Lower leg skin (tissue), 4 donors: ENCODE measurements at places on chromosomes 5 and 9. TPM values are rescaled to one million over a fixed set of nuclear protein-coding genes. Genes with fewer than 3 reads are reported as not detected.

Gene GRXCR2
- 0.46 TPM for total RNA-seq

Gene SNCAIP
- 0.88 TPM for total RNA-seq

Gene TAF11L5
- total RNA-seq = not detected

Gene MOB3B
- 8.2 TPM for total RNA-seq

Gene GZMA
- total RNA-seq = not detected

Gene ZNF366
- 0.51 TPM for total RNA-seq

Gene CDO1
- 17.9 TPM for total RNA-seq

Gene COL27A1
- total RNA-seq = 14.5 TPM

Gene DAB2
- total RNA-seq = 25.7 TPM

Gene C6
- 3.6 TPM for total RNA-seq

Gene CARTPT
- not detected for total RNA-seq

Gene POU5F2
- 0.84 TPM for total RNA-seq

Gene C9orf50
- total RNA-seq = not detected

DNA sequence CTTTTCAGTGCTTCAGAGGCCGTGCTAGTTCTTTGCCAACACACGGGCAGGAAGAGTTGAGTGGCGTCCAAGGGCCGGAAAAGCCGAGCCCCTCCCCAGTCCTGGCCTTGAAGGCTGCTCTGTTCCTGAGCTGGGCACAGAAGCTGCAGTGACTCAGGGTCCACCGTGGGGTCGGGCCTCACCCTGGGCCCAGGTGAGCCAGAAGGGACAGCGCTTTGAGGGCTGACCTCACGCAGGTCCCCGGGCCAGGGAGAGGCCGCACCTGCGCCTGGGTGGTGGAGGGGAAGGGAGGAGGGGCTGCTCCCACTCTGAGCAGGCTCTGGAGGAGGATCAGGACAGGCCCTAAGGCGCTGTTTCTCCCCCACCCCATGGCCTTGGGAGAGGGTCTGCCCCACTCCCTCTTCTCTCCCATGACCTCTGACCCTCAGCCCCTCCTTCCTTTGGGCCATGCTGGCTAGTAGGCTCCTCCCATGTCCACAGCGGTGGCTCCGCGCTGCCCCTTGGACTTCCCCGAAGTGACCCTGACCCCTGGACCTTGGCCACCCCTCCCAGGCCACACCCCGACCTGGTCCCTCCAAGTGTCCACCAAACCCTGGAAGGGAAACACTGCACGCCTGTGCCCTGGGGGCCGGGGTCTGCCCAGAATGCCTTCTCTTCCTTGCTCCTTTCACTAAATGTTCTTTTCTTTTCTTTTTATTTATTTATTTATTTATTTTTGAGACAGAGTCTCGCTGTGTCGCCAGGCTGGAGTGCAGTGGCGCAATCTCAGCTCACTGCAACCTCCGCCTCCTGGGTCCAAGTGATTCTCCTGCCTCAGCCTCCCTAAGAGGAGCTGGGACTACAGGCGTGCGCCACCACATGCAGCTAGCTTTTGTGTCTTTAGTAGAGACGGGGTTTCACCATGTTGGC lies 19.7 kb upstream of the SLC6A19 start:
- DNase-seq = no peak

DNA sequence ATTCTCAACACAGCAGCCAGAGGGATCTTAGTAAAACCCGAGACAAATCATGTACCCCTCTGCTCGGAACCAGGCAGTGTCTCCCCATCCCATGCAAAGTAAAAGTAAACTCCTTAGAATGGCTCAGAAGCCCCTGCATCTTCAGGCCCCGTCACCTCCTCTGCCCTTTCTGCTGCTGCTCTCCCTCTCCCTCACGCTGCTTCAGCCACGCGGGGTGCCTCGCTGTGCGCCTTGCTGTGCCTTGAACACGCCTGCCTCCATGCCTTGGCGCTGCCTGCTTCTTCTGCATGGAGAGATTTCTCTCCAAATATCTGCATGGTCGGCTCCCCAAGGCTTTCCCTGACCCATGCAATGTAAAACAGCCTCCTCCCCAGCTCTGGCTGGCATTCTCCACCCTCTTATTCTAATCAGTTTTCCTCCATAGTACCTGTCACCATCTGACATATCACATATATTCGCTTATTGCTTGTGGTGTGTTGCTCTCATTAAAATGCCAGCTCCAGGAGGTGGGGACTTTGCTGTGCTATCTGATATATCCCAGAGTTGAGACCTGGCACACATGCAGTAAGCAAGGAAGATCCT lies 8.0 kb downstream of the GPRIN1 start:
- no peak for DNase-seq

DNA sequence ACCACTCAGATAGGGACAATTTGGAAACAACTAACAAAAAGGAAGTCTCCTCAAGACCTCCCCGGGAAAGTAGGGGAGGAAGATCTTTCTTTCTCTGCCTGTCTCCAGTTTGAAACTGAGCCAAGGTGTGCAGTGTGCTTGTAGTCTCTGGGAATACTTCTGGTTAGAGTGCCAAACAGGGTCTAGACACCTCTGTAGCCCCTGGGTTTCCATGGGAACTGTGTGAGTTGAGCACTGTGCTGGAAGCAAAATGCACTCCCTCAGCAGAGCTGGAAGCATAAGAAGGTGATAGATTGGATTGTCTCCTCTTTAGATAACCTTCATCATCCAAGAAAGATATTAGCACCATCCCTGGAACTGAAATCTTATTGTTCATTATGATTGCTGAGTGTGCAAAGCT lies 129.2 kb upstream of the TNPO1 start:
- DNase-seq = no peak

- no peak for DNase-seq
Observed at GRCh38 chr5:131536211-131536826, 98.7 kb downstream of the RAPGEF6 start.

DNA sequence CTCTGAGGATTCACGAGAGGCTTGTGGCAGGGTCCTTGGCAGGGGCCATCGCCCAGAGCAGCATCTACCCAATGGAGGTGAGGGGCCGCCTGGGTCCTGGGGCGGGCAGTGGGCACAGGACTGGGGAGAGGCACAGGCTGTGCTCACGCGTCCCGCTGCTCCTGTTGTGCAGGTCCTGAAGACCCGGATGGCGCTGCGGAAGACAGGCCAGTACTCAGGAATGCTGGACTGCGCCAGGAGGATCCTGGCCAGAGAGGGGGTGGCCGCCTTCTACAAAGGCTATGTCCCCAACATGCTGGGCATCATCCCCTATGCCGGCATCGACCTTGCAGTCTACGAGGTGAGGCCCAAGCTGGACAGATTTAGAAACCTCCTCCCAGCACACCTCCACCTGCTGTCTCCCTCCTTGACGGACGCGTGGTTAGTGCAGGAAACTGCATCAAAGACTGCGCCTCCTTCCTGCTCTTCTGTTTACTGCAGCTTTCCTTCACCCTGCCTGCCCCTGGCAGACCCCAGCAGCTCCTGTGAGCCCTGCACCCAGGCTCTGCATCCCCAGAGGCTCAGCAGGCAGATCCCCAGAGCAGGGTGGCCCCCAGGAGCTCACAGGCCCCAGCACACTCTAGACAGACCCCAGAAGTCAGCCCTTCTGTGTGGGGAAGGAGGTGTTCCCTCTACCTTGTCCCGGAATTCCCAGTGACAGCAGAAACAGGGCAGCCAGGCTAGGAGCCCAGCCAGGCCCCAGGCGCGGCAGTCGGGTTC lies 21.2 kb downstream of the PTGES2 start:
- DNase-seq = no peak

DNA sequence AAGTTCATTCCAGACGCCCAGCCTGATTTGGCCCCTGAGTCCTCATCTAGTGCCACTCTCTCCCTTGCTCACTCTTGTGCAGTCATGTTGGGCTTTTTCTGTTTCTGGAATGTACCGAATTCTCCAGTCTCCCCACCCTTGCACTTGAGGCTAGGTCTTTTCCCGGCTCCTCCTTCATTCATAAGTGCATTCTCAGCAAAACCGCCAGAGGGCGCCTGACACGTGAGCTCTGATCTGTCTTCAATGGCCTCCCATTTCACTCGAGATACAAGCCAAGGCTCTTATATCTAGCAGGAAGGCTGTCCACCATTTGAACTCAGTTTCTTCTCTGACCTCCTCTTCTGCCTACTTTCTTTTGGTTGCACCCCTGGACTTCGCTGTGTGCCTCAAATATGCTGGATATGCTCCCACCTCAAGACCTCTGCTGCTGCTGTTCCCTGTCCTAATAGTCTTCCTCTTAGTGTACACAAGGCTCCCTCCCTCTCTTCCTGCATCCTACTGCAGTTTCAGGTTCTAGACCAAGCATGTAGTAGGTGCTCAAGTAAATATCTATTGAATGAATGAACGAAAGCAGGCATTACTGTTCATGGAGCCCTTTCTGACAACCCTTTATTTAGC lies 568.1 kb upstream of the WWC1 start:
- DNase-seq = peak; percentile 93

DNA sequence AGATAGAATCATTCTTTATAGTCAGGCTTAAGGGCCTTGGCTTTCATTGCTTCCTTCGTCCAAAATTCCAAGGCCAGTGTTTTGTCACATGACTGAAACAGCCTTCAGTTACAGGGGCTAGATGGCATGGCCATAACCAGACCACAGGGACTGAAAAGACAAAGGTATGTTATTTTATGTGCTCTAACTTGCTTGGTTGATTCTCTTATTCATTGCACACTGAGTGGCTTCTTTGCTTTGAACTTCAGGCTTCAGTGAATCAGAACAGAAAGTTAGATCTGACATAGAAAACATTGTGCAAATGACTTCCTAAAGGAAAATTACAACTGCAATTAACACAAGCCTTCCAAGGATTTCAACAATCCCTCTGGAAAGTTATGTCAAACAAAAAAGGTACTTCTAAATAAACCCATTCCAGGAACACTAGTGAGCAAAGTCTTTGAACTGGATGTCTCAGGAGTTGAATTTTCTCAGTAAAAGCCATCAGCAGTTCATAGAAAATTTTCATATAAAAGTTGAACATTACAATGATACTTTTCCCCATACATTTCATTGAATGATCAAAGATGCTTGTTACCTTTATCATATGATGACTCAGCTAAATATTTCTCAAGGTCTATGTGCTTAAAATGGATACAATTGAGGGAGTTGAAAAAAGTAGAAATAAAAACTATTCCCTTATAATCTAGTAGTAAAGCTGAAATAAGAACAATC lies 355.3 kb downstream of the TMEM232 start:
- DNase-seq = no peak

DNA sequence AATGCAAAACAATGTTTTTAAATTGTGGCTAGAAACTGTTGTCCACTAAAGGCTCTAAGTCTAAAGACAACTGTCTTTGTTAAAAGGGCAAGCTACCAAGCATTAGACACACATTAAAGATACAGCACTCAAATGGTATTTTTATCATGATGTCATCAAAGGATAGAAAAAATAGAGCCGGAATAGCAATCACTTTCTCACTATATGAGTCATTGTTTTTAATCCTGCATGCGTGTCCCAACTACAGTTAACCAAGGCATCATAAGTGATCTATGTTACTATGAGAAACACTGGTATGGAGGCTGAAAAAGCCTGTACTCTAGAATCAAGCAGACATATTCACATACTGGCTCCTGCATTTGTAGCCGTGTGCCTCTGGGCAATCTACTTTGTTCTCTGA lies 1.9 kb upstream of the PJA2 start:
- no peak for DNase-seq

DNA sequence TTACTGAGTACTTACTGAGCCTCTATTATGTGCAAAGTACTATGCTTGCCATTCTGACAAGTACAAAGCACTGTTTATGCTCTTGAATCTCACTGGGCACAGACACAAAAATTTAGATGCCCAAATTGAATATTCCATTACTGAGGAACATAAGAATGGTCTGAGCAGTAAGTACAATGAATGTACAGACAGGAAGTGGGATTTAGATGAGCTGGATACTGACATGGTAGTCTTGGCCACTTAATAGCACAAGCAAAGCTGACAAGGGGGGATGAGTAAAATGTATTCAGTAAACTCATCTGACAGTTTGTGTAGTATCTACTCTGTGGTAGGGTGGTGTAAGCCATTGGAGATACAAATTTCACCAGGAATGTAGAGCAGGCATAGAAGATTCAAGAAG lies 132.4 kb downstream of the EFNA5 start:
- no peak for DNase-seq

- no peak for DNase-seq
Observed at GRCh38 chr5:3330442-3330841, 265.2 kb upstream of the IRX1 start.

- no peak for DNase-seq
Observed at GRCh38 chr9:83430681-83431080, 107.5 kb downstream of the FRMD3 start.

GRCh38 chr5:90017239-90017638 lies 392.3 kb downstream of the CETN3 start:
- DNase-seq = no peak

GRCh38 chr9:114813717-114814418 lies 8.0 kb upstream of the TNFSF15 start:
- no peak for DNase-seq
